ENCODE measurements at places on chromosomes 7 and 10.

- no peak for DNase-seq
These were observed 152.5 kb upstream of the YAE1 start for GRCh38 chr7:39413636-39414223.

DNA sequence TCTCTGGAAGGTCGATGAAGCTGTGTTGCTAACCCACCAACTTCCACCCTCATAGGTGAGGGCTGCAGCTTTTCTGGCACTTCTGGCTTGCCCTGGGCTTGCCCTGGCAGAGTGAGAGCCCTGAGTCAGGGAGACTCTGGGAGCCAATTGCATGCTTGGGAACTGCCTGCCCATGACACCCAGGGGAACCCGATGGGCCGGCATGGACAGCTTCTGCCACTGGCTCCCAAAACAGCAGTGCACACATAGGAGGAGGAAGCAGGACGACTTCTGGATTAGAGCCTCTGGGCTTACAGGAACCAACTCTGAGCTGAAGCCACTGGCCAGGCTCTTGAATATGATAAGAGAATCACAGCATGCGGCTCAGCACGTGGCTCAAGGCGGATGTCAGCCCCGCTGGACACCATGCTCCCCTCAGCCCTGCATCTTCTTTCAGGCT is 135.2 kb upstream of the UNC5B start:
- no peak for DNase-seq

GRCh38 chr10:132110111-132110521 is 44.4 kb downstream of the JAKMIP3 start:
- no peak for DNase-seq

GRCh38 chr7:85153715-85154114 is 33.1 kb downstream of the SEMA3D start:
- no peak for DNase-seq

DNA sequence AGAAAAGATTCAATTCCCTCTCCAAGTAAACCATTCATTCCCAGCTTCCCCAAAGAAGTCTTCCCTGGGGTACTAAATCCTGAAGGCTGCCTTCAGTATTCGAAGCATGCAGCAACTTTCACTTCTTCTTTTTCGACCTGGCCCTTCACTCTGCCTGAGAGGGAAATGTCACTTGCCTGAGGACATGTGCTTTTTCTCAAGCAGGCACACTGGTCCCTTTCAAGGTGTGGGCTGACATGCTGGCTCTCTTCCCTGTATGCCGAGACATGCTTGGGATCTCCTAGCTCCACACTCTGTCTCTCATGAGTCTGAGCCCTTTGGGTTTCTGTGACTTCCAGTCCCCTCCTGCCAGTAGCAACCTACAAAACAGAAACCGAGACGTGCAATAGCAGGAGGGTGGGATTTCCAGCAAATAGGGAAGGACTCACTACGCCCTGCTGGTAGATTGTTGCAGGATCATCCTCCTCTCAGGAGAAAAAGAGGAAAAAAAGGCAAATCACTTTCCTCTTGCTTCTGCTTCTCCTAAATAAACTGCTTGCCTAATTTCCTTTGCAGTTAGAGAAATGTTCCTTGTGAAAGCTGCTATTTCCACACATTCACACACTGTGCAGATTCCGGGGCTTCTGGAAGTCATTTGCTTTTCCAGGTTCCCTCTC is 33.5 kb downstream of the FIGNL1 start:
- no peak for DNase-seq

GRCh38 chr10:129272866-129273650 is 194.0 kb upstream of the MGMT start:
- DNase-seq, result no peak

DNA sequence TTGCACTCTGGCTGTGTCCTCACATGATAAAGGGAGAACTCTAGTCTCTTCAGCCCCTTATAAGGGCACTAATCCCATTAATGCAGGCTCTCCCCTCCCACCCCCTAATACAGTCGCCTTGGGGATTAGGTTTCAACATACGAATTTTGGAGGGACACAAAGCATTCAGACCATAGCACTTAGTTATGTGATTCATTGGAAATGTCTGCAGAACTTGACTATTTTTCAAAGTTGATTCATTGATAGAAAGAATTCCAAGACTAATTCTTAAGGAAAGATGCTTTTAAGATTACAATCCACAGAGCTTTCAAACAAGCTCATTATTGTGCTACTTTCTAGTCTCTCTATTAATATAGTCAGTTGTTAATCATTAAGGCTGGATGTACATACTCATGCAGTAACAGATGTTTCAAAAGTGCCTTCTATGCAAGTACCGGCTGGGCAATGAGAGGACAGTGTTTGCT is 85.3 kb upstream of the RPA3 start:
- DNase-seq, result no peak
